Stimulated activated CD8-positive, alpha-beta memory T cell treated with anti-CD3 and anti-CD28 coated beads, Interleukin-15, amount 100 ng/mL, for 48 hours (primary cell): ENCODE measurements at places on chromosomes 12 and 14.

DNA sequence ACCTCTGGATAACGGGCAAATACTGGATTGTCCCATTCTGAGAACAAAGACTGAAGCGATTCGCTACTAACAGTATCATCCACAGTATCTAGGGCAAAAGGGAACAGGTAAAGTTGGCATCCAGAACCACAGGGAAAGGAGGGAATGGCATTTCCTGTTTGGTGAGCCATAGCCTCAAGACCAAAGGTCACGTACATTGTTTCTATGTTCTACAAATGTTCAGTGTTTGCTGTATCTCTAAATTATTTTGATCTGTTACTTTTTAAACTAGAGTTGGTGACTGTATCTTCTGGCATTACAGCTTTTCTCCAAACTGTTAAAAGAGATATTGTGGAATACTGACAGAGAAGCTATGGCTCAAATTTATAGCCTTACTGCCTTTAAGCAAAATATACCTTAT lies 9.7 kb downstream of the MLH3 start:
- DNase-seq = no peak

DNA sequence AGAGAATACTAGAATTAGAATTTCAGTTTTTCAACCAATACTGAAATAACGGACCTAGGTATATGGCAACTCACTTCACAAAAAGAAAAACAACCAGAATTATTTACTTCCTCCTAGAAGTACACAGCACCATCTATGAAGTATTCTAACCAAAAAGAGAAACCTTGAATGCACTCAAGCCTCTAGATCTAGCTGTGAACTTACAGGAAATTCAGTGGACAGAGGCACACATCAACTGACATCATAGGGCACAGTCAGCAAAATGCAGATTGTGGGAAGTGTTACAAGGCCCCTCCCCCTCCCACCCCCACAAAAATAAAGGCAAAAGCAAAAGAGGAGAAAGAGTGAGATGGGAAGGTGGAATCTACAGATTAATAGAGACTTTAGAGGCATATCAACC lies 102.4 kb downstream of the TMTC1 start:
- DNase-seq = no peak

DNA sequence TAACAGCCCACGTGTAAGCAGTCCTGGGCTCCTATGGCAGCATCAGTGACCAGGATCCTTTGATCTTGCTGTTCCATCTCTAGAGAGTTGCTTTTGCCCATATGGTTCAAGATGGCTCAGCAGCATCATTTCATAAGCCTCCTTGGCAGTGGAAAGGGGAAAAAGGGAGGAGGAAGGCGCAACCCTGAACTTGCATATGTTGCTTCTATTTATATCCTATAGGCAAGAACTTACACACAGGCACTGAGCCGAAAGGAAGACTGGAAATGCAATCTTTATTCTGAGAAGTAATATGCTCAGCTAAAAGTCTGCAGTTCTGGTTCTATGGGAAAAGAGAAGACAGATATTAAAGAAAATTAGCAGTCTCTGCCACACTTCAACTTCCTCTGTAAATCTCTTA lies 167.7 kb upstream of the PLXNC1 start:
- DNase-seq = no peak

DNA sequence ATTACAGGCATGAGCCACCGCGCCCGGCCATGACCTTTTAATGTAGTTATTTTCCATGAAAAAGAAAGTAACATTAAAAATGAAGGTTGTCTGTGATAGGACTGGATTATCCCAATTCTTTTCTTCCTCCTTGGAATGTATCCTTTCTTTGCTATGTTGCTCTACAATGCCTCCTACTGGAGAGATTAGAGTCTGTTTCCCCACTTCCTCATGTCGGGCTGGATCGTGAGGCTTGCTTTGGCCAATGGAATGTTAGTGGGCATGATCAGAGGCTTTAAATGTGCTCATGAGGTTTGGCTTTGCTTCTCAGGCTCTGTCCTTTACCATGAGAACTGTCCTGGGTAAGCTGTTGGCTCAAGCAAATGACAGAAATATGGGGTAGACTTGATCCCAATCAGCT lies 34.7 kb upstream of the SOCS2 start:
- DNase-seq = no peak

GRCh38 chr12:122226366-122227125 lies 694 bp upstream of the DIABLO start:
- DNase-seq = no peak

- DNase-seq = no peak
Measured at GRCh38 chr12:90390947-90391346, 564.0 kb downstream of the CCER1 start.

DNA sequence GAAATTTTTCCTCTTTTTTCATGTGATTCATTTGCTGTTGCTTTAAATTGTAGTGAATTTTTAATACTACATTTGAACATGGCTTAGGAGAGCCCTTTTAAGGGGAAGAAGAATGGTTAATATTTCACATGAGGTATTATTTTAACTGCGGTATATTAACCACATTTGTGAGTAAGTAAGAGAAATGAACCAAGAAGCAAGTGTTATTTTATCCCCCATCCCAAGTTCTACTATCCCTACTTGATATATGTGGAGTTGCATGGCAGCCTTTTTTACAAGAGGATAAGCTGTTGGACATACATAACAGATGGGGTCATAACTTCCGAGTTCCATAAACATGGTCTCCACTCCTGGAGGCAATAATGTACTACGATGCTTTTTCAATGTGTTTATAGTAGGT lies 623.3 kb downstream of the LRFN5 start:
- no peak for DNase-seq

DNA sequence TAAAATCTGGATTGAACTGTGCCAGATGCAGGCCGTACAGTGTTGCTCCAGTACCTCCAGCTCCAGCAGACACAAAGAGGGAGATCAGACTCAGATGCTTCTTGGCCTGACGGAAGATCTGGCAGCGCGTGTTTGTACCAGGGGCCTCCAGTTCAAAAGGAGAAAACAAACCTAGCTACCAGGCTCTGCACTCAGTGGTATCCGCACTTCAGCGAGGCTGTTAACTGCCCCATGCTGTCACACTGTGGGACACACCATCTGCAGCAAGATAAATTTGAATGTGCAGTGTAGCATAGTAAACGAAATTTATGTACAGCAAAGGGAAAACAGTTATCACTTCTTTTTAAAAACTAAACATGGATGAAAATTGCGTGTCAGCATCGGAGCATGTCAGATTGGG lies 5.1 kb downstream of the DYNC1H1 start:
- DNase-seq = no peak

GRCh38 chr14:71355324-71356201 lies 448.3 kb downstream of the PCNX1 start:
- no peak for DNase-seq

DNA sequence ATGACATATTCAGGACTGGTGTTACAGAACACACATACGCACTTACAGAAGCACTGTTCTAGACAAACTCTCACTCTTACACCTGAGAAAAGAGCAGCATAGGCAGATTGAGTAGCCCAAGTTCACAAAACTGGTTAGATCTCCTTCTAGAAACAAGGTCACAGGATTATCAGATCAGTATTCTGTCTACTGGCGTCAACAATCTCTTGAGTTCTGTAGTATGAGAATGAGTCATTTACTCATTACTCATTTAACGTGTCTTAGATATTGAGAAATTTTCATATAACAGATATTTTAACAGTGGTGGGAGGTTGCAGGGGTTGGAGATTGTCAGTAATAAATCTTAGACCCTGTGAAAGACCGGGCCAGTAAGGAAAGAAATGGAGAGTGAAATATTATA lies 2.8 kb upstream of the TSPAN8 start:
- DNase-seq = no peak

- peak; percentile 17 for DNase-seq
Measured at GRCh38 chr14:72594099-72594901, 299.6 kb downstream of the DPF3 start.

GRCh38 chr14:51205486-51205885 lies 34.6 kb upstream of the TMX1 start:
- DNase-seq = no peak

- DNase-seq = no peak
Measured at GRCh38 chr12:44294649-44295048, 458.8 kb downstream of the TMEM117 start.

DNA sequence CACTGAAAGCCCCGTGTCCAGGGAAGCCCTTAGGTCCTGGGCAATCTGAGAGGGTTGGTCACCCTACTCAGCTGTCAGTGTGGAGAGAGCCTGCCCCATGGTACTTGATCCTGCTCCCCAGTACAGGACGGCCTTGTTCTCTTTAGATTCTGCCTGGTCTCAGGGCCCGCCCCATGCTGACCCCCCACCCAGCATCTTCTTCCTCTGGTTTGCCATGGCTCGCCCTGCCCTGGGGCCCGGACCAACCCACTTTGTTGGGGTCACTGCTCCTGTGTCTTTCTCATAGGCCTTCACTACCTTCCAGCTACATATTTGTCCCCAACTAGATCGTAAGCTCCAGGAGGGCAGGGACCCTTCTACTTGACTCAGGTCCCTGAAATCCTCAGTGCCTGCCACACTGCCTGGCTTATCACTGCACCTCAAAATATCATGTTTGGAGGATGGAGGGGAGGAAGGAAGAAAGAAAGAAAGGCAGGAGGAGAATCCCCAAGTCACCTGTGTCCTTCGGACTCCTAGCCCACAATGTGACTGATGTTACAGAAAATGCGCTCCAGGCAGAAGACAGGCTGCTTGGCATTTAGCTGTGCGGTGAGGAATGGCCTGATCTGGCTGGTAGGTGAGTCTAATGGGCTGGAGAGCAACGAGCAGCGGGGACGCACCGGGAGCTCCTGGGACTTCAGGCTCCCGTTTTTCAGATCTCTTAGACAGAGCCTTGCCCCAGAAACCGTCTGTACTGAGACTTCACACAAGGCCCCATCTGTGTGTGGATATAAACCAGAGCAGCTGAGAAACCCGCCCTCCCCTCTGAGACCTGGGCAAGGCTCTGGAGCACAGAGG lies 66.1 kb downstream of the C14orf132 start:
- no peak for DNase-seq

- DNase-seq = no peak
Measured at GRCh38 chr14:65720171-65720570, 307.6 kb downstream of the FUT8 start.
